Activated naive CD8-positive, alpha-beta T cell treated with anti-CD3 and anti-CD28 coated beads, Interleukin-2, amount 50 U/mL, for 16 hours (primary cell): ENCODE measurements at places on chromosomes 4 and X.

GRCh38 chr4:18756671-18757070, 735.1 kb upstream of the LCORL start:
- no peak for DNase-seq

GRCh38 chr4:100299046-100299840, 109.0 kb upstream of the DDIT4L start:
- no peak for DNase-seq

GRCh38 chr4:20960291-20960690, 260.0 kb downstream of the PACRGL start:
- DNase-seq: no peak

DNA sequence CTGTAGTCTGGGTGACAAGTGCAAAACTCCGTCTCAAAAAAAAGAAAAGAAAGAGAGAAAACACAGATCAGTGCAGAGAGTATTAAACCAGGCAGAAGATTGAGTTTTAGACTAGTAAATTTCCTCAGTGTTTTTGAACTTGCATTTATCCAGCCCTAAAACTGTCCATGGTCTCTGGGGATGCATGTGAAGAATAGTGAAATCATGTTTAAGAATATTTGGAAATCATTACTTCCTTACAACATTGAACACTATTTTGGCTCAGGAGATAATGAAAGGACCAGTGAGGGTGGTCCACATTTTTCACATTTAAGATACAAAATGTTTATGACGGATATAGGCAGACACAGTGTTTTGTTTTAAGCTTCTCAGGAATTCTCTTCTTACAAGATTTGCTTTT, 195.8 kb upstream of the RASGEF1B start:
- DNase-seq: no peak

DNA sequence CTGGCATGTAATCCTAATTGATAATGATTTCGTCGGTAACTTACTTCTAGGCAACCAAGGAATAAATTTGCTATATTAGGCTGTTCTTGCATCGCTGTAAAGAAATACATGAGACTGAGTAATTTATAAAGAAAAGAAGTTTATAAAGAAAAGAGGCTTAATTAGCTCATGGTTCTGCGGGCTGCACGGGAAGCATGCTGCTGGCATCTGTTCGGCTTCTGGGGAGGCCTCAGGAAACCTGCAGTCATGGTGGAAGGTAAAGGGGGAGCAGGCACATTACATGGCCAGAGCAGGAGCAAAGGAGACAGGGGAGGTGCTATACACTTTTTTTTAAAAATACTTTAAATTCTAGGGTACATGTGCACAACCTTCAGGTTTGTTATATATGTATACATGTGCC, 290.2 kb downstream of the STK32B start:
- DNase-seq: no peak

- no peak for DNase-seq
These were observed 204.5 kb downstream of the ZNF674 start for GRCh38 chrX:46340696-46341095.

- DNase-seq: no peak
These were observed 5.3 kb downstream of the KIT start for GRCh38 chr4:54662901-54663585.

GRCh38 chrX:19569121-19569805, 54.0 kb upstream of the MAP3K15 start:
- no peak for DNase-seq

GRCh38 chrX:154374313-154375155, at the start of gene FLNA:
FLNA (minus strand) TSS chrX:154374634; CDS start chrX:154371245, 3,389 bp downstream.
- no peak for DNase-seq

- DNase-seq: no peak
These were observed 777 bp upstream of the CASK start for GRCh38 chrX:41923978-41924683.

- DNase-seq: no peak
These were observed 559.1 kb downstream of the ZNF674 start for GRCh38 chrX:45986081-45986480.

DNA sequence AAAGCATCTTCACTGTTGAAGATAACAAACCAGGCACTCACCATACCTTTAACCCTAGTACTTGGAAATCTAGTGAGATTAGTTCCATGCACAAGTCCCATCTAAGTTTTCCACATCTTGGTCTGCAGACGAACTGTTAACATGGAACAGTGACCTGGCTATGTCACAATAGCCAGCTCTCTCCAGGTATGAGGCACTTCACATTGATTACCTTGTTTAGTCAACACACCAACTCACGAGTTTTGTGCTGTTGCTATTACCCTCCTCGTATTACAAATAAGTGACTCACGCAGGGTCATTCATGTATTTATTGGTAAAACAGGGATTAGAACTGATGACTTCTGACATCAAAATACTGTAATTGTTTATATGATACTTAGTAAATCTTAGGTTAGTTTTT, 36.4 kb upstream of the FRAS1 start:
- DNase-seq: no peak

DNA sequence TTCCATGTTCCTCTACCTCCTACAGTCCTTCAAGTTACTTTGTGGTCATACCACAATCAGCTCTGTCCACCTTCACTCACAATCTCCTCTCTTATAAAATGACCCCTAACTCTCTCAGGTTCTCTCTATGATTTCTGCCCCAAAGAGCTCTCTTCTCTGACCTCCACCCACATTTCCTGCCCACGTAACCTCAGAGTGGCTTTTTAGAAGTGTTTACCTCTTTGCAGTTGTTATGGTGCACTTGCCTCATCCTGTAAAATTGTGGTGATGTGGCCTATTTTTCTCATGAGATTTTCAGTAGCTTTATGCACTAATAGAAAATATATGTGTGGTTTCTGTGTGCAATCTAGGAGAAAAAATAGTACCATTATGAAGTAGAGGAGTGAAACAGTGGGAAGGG, 215.8 kb downstream of the PACRGL start:
- DNase-seq: no peak

- no peak for DNase-seq
These were observed 3.6 kb upstream of the LEF1 start for GRCh38 chr4:108172231-108172752.

DNA sequence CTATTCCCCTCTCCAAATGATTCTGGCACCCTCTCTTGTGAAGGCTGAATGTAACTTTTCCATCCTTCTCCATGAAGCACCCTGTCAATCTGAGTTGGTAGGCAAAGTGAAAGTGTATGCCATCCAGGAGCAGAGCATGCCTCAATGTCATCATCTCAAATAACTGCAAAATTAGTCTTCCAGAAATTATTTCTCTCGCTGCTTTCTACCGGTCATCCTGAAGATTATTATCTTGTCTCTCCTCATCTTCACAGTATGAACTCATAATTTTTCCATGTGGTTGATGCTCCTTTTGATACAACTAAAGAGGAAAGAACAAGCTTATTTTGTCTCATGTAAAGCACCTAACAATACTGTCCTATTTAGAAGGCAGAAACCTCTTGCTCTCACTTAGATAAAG, 285.5 kb upstream of the PCDH7 start:
- no peak for DNase-seq

GRCh38 chr4:154044108-154044531, 255.2 kb upstream of the SFRP2 start:
- no peak for DNase-seq

GRCh38 chr4:123826896-123827295, 430.3 kb downstream of the SPRY1 start:
- no peak for DNase-seq

GRCh38 chr4:73705056-73705432, 35.3 kb upstream of the CXCL8 start:
- no peak for DNase-seq

- DNase-seq: no peak
These were observed 10.4 kb downstream of the HAUS7 start for GRCh38 chrX:153459986-153460385.

GRCh38 chr4:154455111-154455510, 36.5 kb downstream of the DCHS2 start:
- no peak for DNase-seq

DNA sequence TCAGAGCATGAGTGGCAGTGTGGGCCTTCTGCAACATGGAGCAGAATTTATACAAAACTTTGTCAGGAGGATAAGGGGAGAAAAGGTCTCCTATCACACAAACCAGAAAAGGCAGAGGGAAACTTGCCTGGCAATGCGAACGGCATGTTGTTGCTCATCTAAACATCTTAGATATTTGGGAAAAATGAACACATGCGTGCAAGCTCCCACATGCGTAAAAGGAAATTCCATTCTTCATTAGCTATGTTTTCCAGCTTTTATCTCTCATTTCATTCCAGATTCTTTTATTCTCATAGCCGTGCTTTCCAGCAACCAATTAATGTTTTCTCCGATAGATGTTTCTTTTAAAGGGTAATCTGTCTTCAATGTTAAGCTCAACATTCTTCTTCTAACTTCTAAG, 31.3 kb upstream of the GBA3 start:
- no peak for DNase-seq

GRCh38 chrX:19840899-19841648, 46.3 kb downstream of the SH3KBP1 start:
- DNase-seq: no peak

GRCh38 chr4:15945516-15945915, 7.0 kb upstream of the FGFBP1 start:
- no peak for DNase-seq

DNA sequence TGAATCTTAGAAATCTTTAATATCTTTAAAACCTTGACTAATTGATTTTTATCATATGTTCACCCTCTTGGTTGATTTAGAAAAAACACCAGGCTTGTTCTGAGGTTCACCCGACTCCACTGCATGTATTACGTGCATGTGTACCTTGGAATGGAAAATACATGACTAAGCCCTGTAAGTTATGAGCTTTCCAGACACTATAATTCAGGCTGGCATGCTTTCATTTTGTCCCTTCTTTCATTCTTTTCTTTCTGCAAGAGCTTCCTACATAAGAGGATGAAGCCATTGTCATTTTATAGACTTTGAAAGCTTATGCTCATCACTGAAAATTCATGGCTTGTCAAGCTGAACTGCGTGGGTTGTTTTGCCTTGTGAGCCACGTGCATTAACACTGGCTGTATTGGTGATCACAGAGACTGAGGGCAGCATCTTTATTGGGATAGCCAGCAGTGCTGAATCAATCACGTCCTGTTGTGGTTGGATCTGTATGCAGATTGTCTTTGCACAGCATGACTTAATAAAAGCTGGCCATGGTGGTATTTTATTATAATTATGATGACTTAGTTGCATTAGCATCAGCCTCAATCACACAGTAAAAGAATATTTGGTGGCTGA, 141.9 kb downstream of the SLIT2 start:
- no peak for DNase-seq

DNA sequence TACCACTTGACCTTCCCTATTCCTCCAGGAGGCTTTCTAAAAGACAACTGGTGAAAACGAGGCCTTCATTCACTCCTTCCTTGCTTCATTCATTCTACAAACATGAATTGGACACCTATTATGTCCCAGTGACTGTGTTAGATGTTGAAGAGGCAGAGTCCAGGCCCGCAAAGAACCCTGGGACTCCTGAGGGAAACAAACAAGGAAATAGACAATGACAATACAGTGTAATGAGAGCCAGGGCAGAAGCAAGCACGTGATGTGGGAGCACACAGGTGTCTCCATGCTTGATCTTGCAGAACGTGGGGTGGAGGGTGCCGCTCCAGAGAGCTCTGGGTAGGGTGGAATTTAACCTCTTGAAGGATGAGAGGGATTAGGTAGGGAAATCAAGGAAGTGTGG, 137.6 kb upstream of the KLF3 start:
- no peak for DNase-seq

- DNase-seq: no peak
These were observed 814.8 kb upstream of the PRKX start for GRCh38 chrX:4528247-4528646.

DNA sequence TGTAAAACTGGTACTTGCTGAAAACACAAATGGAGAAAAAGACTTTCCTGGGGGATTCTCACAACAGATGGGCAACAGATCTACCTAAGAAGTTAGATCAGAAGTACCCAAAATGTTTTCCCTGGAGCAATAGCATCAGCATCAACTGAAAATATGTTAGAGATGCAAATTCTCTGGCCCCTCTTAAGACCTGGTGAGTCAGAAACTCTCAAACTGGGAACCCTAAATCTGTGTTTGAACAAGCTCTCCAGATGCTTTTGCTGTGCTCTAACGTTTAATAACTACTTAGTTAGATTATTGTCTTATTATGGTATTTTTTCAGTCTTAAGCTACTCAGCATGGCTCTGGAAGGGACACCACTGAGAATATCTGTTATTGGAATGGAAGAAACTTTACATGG, 55.2 kb upstream of the TRPC3 start:
- no peak for DNase-seq

DNA sequence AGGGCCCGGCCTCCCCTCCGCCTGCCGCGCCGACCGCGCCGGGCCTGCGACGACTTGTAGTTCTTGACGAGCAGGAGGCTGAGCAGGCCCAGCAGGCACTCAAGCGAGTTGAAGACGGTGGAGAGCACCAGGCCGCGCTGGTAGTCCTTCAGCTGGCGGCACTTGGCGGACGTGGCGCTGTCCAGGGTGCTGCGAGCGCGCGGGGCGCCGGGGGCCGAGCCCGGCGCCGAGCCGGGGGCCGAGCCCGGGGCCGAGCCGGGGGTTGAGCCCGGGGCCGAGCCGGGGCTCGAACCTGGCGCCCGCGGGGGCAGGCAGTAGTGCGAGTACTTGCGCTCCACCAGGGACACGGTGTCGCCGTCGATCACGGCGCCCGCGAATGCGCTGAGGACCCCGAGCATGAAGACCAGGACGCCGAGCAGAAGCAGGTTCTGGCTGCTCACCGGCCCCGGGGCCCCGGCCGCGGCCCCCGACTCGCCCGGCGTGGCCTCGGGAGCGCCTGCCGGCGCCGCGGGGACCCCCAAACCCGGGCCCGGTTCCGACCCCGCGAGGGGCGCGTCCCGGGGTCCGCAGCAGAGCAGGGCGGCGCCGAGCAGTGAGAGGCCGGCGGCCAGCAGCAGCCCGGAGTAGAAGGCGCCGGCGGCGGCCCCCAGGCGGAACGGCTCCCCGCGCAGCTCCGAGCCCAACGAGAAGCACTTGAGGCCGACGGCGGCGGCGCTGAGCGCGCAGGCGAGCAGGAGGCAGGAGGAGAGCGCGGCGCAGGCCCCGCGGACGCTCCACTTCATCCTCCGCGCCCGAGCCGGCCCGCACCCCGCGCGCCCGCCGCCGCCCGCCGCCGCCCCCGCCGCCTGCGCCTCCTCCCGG, 584 bp downstream of the TMEM271 start:
- DNase-seq: no peak

DNA sequence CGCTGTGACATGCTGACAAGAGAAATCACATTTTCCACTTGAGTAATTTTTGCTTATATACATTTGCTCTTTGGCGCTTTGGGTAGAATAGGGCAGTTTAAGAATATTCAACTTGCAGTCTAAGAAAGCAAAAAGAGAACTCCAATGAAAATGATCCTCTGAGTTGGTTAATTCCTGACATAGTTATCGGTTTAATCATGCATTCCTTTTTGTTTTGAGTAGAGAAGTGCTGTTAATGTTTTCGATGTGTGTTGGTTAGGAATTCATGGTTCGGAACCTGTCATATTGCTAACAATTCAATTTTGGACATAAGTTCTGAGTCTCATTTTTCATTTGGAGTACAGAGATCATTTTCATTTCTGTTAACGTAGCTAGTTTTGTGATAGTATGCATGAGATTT, 700.6 kb upstream of the PITX2 start:
- no peak for DNase-seq

- DNase-seq: no peak
These were observed 316.7 kb upstream of the SLC7A11 start for GRCh38 chr4:138558886-138559285.
